IMR-90 (cell line): ENCODE measurements at places on chromosomes 12 and 14.

DNA sequence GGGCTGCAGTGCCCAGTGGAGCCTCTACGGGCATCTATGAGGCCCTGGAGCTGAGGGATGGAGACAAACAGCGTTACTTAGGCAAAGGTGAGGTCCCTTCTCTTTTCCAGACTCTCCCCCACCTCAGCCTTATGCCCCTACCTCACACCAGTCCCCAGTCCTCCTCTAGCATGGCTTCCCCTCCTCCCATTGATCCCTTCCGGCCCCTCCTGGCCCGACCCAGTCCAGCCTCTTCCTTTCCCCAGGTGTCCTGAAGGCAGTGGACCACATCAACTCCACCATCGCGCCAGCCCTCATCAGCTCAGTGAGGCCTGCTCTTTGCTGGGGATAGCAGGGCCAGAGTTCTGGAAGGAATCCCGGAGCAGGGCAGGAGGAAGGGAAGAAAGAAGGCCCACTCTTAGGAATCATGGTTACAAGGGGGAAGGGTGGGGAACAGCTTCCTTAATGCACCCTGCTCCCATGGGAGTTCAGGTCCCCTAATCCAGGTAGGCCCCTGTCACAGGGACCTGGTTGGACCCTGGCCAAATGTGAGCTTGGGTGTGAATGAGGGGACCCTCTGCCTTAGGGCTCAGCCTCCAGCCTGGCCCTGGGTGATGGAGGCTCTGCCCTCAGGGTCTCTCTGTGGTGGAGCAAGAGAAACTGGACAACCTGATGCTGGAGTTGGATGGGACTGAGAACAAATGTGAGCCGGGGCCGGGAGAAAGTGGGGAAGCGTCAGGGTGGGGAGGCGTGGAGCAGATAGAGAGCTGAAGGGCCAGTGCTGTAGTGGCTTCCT, 2.2 kb downstream of the ENO2 start:
- DNase-seq: no peak

DNA sequence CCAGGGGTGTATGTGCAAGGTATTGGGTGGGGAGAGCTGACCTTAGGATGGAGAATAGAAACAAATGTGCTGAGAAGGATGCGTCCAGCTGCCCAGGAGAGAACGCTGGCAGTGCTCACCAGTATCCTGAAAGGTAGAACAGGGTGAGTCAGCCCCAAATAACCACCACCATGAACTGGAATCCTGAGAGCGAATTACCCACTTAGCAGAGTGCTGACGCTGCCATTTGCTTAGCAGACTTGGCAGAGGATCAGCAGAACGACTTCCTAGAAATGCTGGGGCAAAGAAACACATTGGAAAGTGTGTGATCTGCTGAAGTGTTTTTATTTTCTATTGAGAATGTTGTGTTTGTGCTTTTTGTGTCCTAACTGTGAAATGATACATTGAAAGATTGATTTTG, 213.6 kb downstream of the ADGRD1 start:
- DNase-seq: no peak

DNA sequence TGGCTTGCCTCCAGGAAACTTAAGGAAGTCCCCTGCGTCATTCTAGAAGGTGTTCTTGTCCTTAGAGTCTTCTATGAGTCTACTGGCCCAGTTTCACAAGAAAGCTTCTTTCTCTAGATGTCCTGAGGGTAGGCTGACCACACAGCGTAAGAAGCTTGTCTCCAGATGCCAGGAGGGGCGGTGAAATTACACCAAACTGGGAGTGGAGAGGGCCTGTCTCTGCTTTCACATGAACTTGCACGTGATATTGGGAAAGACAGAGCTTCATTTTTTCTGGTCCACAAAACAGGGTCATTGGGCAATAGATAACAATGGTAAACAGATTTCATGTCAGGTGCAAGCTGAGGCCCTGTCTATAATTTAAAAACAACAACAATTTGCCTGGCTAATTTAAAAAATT, 85.7 kb upstream of the TBX3 start:
- no peak for DNase-seq

DNA sequence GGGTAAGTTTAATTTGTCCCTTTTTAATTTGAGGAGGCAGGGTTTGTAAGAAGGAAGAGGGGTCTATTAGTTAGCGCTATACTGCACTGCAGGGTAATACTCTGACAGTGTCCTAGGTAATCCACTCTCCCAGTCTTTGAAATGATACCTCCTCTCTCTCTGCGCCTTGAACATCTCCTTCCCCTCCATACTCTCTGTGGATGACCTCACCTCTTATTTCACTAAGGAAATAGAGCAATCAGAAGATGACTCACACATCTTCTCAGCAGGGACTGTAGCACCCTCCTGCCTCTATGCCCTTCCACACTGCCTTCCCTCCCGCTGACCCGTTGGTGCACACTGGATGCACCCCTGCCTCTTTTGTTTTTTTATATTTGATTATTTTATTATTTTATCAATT, 94.2 kb downstream of the GRIP1 start:
- no peak for DNase-seq

GRCh38 chr14:32808644-32809043, 130.0 kb upstream of the NPAS3 start:
- no peak for DNase-seq

- no peak for DNase-seq
Observed at GRCh38 chr12:53292426-53292825, 2.9 kb upstream of the PFDN5 start.

DNA sequence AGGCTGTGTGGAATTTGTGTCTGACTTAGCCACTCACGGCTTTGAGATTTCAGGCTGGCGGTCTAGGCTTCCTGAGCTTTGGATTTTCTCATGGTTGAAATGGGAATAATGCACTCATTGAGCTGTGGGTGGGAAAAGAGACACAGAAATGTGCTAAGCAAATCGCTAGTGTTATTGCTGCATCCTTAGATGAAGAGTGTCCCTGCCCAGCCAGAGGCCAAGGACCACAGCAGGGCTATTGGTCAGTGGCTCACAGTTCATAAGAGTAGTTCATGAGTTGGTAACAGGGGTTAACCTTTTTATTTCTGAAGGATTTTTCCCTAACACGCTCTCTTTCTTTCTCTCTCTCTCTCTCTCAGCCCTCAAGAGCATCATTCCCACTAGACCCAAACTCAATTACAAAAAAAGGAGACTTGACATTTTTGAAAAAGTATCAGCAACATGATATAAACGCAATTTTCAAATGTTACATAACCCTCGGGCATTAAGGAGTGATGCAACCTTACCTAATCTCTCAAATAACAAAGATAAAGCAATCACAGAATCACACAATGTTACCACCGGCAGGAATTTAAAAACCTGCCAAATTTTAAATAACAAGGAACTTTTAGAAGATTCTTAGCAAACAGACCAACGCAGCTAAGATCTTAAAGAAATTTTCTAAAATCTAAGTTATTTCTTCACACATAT, 36.7 kb upstream of the RMST start:
- no peak for DNase-seq

GRCh38 chr12:2057041-2057794, 4.4 kb downstream of the CACNA1C start:
- DNase-seq: peak; percentile 62

DNA sequence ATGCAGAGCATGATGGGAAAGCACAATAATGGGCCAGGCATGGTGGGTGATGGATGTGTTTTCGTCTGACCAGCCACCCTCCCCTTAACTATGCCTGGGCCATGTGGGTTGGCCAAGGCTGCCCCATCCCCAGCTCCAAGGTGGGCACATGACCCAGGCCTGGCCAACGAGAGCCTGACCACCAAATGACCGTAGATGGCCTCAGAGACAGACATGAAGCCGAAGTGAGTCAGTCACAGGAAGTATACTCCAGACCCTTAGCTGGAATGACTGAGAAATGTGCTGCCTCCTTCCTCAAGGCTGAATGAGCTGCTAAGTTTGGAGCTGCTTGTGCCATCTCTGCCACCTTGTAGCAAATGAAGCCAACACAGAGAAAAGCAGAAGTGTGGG, 233.6 kb downstream of the BCL11B start:
- DNase-seq: no peak

DNA sequence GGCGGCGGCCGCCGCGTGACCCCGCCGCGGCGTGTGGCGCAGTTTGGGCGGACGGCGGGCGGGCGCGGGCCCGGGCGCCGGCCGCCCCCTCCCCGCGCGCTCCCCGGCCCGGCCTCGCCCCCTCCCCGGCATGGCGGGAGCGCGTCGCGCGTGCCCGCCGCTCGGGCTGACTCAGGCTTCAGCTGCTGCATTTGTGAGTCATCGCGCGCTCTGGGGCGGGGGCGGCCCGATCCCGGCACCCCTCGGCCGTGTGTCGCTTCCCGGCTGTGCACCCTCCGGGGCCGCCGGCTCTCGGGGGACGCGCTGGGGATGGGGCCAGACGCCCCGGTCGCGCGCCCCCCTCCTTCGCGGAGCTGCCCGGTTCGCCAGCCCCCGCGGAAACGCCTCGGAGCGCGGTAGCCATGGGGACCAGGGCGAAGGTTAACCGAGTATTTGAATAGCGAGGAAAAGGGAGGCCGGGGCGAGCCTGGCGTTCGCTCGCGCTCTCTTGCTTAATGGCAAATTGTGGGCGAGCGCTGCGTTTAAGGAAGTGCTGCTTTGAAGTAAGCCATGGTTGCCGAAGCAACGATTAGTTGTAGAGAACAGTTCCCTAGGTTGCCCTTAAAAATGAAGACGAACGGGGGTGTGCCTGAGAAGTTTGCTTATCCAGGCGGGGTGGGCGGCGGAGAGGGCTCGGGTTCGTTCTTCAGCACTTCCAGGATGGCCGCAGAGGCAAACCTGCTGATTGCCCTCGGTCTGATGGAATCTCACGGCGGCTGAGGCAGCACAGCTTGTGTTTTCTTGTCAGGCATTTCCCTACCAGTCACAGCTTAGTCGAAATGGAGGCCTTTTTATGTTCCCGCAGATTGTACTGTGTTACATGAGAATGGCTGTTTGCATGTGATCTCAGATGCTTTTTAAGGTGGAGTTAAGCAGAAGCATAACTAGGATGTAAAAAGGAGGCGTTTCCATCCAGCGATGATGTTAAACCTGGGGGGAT, 896 bp downstream of the EIF5 start:
- peak; percentile 79 for DNase-seq

- no peak for DNase-seq
Observed at GRCh38 chr14:78498062-78498595, 328.0 kb downstream of the NRXN3 start.

GRCh38 chr12:130590685-130591084, 125.4 kb downstream of the RIMBP2 start:
- DNase-seq: no peak

DNA sequence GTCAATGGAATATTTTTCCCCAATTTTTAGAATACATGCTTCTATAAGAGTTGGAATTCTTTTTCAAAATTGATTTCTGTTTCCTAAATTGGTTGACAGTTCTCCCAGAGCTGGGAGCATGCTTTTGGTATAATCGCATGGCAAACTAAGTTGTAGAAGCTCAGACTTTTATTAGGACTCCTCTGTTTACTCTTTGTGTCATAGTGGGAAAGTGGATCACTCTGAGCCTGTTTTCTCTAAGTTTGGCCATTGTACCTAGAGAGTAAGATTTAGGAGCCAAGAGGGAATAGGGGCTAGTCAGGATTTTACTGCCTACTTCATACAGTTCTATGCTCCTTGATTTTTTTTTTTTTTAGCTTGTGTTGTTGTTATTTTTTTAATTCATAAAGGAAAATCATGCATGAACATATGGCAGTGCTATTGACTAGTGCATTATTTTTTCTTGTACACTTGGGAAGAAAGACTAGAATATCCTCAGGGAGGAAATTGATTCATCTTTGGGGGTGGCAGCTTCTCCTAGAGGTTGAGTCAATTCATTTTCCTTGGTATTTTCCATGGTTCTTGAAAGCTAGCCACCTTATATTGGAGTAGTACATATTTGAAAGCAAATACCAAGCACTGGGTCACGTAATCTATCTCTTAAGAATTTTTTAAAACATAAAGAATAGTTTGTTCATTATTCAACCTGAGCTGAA, 77.7 kb upstream of the TRAF3 start:
- DNase-seq: peak; percentile 33

GRCh38 chr12:102960766-102961465, 3.4 kb downstream of the ASCL1 start:
- DNase-seq: no peak

DNA sequence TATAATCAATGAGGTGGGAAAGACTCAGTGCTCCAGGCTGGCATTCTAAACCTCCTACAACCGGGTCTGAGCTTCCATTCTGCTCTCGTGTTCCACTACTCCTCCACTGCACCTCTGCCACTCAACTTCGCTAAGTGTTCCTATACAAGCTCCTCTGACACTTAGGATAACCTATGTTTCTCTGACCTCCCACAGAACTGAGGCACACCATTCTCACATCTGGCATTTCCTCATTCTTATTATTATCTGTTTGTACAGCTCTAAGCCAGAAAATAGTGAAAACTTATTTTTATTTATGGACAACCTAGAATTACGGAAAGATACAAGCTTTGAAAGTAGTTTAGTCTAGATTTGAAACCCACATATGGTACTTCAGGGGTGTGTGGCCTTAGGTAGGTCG, 127.0 kb downstream of the MED13L start:
- no peak for DNase-seq

DNA sequence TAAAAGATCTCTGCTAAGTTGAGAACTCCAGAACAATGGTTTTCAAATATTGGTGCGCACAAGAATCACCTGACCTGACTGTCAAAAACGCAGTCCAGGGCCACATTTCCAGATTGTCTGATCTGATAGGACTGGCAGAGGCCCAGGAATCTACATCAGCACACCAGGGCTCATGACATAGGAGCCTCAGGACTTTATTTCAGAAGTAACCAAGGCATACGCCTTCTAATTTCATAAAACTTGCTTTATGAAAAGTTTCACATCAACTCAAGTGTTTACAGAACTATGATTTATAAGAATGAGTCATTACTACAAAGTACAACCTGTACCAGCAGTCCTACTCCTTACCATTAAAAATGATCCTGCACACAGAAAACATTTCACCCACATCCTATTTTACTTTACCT, 47.7 kb upstream of the PTPRO start:
- no peak for DNase-seq

DNA sequence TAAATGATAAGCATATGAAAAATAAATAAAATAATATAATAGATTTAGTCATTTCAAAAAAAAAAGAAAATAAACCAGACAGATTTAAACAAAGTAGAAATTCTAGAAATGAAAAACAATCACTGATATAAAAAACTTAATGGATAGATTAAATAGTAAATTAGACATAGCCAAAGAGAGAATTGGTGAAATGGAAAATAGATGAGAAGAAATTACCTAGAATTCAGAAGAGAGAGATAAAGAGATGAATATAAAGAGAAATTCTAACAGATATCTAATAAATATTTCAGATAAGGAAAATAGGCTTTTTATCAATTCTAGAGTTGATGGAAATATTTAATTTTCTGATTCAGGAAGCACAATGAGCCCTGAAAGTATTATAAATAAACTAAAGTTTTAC, 123.1 kb downstream of the PRIMA1 start:
- no peak for DNase-seq

DNA sequence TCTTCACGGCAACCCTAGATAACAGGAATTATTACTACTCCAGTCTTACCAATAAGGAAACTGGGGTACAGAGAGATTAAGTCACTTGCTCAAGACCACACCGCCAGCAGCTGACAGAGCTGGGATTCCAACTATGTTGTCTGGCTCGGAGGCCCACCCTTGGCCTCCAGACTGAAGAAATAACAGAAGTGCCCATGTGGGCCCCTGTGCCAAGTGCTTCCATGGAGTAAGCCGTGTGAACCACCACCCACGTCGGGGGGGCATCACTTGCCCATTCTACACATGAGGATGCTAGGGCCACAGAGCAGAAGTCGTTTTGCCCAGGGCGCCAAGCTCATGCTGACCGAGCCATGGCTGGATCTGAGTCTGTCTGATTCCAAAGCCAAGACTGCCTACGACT, 926 bp upstream of the CMKLR1 start:
- no peak for DNase-seq
